Naive thymus-derived CD8-positive, alpha-beta T cell (primary cell): ENCODE measurements at places on chromosomes 11 and 22. TPM values are rescaled to one million over a fixed set of nuclear protein-coding genes. Genes with fewer than 3 reads are reported as not detected.
A peak's percentile ranks its signal among the peaks of the same experiment; 100 is the strongest.

KCNK4 gene
- total RNA-seq, result not detected

POU2AF1 gene
- 4.4 TPM for total RNA-seq

OR52R1 gene
- not detected for total RNA-seq

SPON1 gene
- total RNA-seq, result 16.5 TPM

OR56B4 gene
- total RNA-seq, result not detected

CTSW gene
- total RNA-seq, result 52.6 TPM

MYOD1 gene
- total RNA-seq, result not detected

- DNase-seq, result no peak
- H3K4me1 ChIP-seq, result peaks cover 65% of the 10 kb centered on the region
- no peaks in the 10 kb centered on the region for H3K36me3 ChIP-seq
- peak overlapping the region; percentile 60 for H3K27ac ChIP-seq
These were observed 1334.6 kb downstream of the TBC1D22A start for GRCh38 chr22:48096851-48097665.

DNA sequence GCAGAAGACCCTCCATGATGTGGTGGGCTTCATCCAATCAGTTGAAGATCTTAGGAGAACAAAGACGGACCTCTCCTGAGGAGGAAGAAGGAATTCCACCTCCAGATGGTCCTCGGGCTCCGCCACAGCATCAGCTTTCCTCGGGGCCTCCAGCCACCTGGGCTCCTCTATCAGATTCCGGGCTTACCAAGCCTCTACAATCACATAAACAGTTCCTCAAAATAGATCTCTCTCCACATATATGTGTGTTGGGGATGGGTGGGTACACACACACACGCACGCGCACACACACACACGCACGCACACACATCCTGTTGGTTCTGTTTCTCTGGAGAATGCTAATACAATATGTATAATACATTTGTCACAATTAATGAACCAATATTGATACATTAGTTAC lies 18.8 kb upstream of the NLRP6 start:
- H3K27ac ChIP-seq, result no peak overlapping the region
- peaks cover 6% of the 10 kb centered on the region for H3K4me1 ChIP-seq
- H3K36me3 ChIP-seq, result no peaks in the 10 kb centered on the region
- no peaks in the 10 kb centered on the region for H3K27me3 ChIP-seq

- DNase-seq, result no peak
- peaks cover 4% of the 10 kb centered on the region for H3K4me1 ChIP-seq
- H3K36me3 ChIP-seq, result peaks cover 11% of the 10 kb centered on the region
- H3K27me3 ChIP-seq, result peaks cover 8% of the 10 kb centered on the region
- H3K4me3 ChIP-seq, result no peak overlapping the region
- no peak overlapping the region for H3K27ac ChIP-seq
These were observed 4.5 kb downstream of the IL18 start for GRCh38 chr11:112159098-112160065.

GRCh38 chr11:5242933-5243815 lies 6.5 kb downstream of the HBG1 start:
- H3K4me1 ChIP-seq, result no peaks in the 10 kb centered on the region
- no peak overlapping the region for H3K27ac ChIP-seq
- peaks cover 3% of the 10 kb centered on the region for H3K27me3 ChIP-seq
- H3K36me3 ChIP-seq, result no peaks in the 10 kb centered on the region

DNA sequence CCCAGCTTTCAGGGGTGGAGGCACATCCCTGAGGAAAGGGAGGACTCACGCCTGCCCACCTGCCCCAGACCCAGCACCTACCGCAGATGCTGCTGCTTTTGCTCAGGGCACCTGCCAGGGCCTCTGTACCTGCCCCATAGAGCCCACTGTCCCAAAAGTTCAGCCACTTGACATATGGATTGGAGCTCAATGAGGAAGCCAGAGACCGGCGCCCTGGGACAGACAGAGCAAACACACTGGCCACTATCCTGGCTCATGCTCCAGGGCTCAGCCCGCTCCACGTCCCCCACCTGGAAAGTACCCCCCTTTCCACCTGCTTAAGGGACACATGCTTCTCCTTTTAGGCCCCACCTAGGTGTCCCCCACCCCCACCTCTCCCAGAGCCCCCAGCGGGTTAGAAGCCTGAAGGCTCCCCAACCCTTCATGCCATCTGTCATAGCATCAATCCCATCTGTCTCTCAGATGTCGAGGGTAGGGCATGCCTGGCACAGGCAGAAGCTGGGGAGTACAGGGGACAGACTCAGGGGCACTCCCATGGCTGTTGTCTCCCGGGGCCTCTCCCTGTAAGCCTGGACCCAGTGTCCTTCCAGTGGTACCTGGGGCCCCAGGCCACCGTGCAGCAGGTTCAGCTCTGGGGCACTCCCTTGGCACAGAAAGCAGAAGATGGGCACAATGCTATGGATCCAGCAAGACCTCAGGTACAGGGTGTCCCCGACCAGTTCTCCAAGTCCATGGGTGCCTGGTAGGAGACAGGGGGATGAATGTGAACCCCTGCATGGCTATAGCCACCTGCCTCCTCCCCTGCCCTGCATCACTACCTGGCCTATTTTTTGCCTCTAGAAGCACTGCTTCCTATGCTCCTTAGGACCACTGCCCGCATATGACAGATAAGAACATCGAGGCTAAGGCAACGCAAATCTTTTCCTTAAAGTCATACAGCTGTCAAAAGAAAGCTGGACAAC lies 2.2 kb upstream of the P2RX6 start:
- H3K36me3 ChIP-seq, result no peaks in the 10 kb centered on the region
- DNase-seq, result no peak
- no peaks in the 10 kb centered on the region for H3K27me3 ChIP-seq
- H3K4me1 ChIP-seq, result peaks cover 11% of the 10 kb centered on the region
- H3K27ac ChIP-seq, result peak overlapping the region; percentile 91
- peak overlapping the region; percentile 64 for H3K4me3 ChIP-seq

DNA sequence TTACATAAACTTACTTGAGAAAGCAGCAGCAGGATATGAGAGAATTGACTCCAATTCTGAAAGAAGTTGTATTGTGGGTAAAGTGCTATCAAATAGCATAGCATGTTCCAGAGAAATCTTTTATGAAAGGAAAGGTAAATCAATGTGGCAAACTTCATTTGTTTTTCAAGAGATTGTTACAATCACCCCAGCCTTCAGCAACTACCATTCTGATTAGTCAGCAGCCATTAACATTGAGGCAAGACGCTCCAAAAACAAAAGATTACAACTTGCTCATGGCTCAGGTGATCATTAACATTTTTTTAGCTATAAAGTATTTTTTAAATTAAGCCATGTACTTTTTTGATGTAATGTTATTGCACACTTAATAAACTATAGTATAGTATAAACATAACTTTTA lies 357.2 kb downstream of the TMEM135 start:
- no peak for DNase-seq
- no peak overlapping the region for H3K27ac ChIP-seq
- H3K4me3 ChIP-seq, result no peak overlapping the region
- no peaks in the 10 kb centered on the region for H3K36me3 ChIP-seq

DNA sequence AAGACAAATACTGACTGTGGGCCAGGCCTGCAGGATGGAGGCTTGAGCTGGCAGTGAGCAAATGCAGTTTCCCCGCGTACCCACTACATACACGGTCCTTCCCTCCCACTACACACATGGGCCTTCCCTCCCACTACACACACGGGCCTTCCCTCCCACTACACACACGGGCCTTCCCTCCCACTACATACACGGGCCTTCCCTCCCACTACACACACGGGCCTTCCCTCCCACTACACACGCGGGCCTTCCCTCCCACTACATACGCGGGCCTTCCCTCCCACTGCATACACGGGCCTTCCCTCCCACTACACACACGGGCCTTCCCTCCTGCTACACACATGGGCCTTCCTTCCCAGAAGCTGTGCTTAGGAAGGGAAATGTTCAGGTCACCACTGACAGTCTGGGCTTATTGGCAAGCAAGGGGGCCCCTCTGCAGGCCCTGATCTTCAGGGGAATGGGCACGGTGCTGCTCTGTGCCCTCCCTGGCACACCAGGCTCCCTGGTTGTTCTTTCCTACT lies 10.8 kb downstream of the DNAL4 start:
- H3K4me3 ChIP-seq, result no peak overlapping the region
- no peaks in the 10 kb centered on the region for H3K36me3 ChIP-seq
- peak overlapping the region; percentile 60 for H3K27ac ChIP-seq
- DNase-seq, result no peak
- H3K27me3 ChIP-seq, result no peaks in the 10 kb centered on the region
- peaks cover 16% of the 10 kb centered on the region for H3K4me1 ChIP-seq

- H3K27ac ChIP-seq, result no peak overlapping the region
- H3K36me3 ChIP-seq, result no peaks in the 10 kb centered on the region
- DNase-seq, result no peak
- H3K4me1 ChIP-seq, result no peaks in the 10 kb centered on the region
- no peak overlapping the region for H3K4me3 ChIP-seq
These were observed 101.1 kb upstream of the FAT3 start for GRCh38 chr11:92123540-92123939.

GRCh38 chr11:116234989-116235568 lies 537.7 kb downstream of the BUD13 start:
- DNase-seq, result no peak
- H3K36me3 ChIP-seq, result no peaks in the 10 kb centered on the region
- no peak overlapping the region for H3K27ac ChIP-seq
- H3K4me1 ChIP-seq, result no peaks in the 10 kb centered on the region
- peaks cover 9% of the 10 kb centered on the region for H3K27me3 ChIP-seq

GRCh38 chr11:113947994-113948393 lies 26.9 kb upstream of the HTR3A start:
- peaks cover 29% of the 10 kb centered on the region for H3K27me3 ChIP-seq
- H3K36me3 ChIP-seq, result no peaks in the 10 kb centered on the region
- no peak for DNase-seq

DNA sequence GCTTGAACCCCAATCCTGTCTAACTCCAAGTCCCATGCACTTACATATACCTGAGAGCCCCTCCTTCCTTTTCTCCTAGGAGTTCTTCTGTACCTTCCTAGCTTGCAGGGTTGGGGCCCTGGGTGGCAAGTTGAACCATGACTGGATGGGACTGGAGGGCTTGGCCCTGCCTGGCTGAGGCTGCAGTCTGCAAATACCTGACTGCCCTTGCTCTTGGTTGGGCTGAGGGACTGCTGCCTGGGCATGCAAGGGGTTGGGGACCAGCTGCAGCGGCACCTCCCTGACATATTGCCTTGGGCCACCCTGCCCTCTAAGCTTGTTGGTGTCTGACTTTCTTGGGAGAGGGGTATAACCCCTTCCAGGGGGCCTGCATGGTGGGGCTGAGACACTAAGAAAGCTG lies 9.8 kb upstream of the SLC39A13 start:
- H3K27ac ChIP-seq, result no peak overlapping the region
- peak overlapping the region; percentile 38 for H3K4me3 ChIP-seq
- no peak for DNase-seq
- no peaks in the 10 kb centered on the region for H3K27me3 ChIP-seq
- H3K4me1 ChIP-seq, result peaks cover 53% of the 10 kb centered on the region

DNA sequence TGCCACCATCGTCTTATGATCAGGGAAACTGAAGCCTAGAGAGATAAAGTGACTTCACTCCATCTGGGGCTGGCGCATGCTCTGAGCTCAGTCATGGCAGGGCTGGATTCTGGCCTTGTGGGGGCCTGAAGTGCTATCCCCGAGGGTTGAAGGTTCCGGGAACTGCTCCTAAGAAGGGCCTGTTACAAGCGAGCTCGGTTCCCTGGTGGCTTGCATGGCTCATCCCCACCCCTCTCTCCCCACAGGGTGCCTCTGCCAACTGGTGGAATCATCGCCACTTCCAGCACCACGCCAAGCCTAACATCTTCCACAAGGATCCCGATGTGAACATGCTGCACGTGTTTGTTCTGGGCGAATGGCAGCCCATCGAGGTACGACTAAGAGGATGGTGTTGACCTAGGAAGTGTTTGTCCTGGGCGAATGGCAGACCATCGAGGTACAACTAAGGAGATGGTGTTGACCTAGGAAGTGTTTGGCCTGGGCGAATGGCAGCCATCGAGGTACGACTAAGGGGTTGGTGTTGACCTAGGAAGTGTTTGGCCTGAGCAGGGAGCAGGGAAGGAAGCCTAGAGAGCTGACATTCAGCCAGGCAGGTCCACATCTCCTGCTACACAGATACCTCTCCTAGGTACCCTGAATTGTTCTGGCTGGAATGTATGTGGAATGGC lies 19.9 kb downstream of the FADS2 start:
- no peak overlapping the region for H3K4me3 ChIP-seq
- no peak overlapping the region for H3K27ac ChIP-seq
- H3K4me1 ChIP-seq, result no peaks in the 10 kb centered on the region
- H3K27me3 ChIP-seq, result no peaks in the 10 kb centered on the region

- DNase-seq, result no peak
- H3K27me3 ChIP-seq, result peaks cover 1% of the 10 kb centered on the region
- no peak overlapping the region for H3K27ac ChIP-seq
- no peaks in the 10 kb centered on the region for H3K36me3 ChIP-seq
These were observed 752.3 kb downstream of the NTM start for GRCh38 chr11:132122735-132123134.

- no peak for DNase-seq
- peak overlapping the region; percentile 81 for H3K27ac ChIP-seq
- no peak overlapping the region for H3K4me3 ChIP-seq
- no peaks in the 10 kb centered on the region for H3K36me3 ChIP-seq
- H3K27me3 ChIP-seq, result no peaks in the 10 kb centered on the region
- H3K4me1 ChIP-seq, result peaks cover 66% of the 10 kb centered on the region
These were observed 11.4 kb downstream of the POU2AF1 start for GRCh38 chr11:111367411-111368284.

DNA sequence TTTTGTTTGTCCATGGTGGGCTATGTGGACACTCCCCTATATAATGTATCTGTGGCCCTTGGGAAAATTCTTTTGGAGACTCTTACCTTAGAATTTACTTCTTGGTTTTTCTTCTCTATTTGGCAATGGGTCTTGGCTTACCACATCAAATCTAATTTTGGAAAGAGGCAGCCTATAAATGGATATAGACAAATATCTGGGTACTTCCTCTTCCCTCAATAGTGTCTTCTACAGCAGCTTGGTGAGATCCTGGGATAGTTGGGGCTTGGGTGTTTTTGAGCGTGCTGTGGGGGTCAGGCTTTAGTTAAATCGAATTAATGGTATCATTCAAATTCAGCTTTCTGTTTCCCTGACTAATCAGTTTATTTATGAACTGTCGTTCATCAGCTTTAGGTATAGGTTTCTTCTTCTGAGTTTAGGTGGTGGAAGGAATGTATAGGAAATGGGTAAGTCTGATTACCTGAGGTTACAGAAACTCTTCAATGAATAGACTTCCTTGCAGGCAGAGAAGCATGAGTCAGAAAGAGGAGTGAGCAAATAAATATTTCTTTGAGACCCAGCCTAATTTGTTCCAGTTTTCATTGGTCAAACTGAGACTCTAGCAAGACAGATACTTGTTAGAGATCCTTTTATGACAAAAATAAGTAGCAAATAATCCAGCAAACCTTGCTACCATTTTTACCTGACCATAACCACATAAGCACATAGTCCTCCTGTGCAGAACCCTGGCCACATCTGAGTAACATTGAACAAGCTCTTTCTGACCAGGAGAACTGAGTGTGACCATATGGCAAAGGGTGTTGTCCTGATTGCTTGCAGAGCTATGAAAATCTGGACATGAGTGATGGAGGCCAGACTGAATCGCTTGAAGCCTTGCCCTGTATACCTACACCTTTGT lies 68.6 kb upstream of the SORL1-AS1 start:
- peaks cover 36% of the 10 kb centered on the region for H3K36me3 ChIP-seq
- no peak overlapping the region for H3K4me3 ChIP-seq
- H3K4me1 ChIP-seq, result peaks cover 27% of the 10 kb centered on the region
- H3K27ac ChIP-seq, result peak overlapping the region; percentile 60
